Transverse colon (tissue), 4 donors: ENCODE measurements at places on chromosomes 12 and 14.

GRCh38 chr12:4272424-4273272 lies 914 bp upstream of the CCND2 start:
- peak; percentile 72 for DNase-seq

GRCh38 chr12:13038491-13039161 lies 5.6 kb upstream of the FAM234B start:
- no peak for DNase-seq

GRCh38 chr12:63753743-63754142 lies 26.0 kb upstream of the RXYLT1 start:
- DNase-seq, result no peak

- no peak for DNase-seq
Measured at GRCh38 chr14:50794068-50794645, 36.8 kb downstream of the NIN start.

GRCh38 chr12:39145175-39145999 lies 240.0 kb upstream of the CPNE8 start:
- DNase-seq, result peak; percentile 73

DNA sequence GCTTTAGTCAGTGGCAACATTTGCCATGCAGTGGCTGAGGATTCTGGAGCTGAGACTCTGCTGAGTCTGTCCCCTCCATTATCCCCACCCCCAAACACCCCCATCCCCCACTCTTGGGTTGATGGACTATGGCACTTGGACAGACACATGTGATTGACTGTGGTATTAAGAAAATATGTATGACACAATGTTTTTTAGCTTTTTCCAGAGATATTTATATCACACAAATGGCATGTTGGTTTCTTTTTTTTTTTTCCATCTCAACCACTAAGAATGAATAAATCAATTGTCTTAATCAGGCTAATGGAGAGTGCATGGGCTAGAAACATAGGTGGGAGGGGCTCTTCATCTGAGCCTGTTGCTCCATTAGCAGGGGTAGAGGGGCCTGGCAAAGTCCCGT lies 30.7 kb upstream of the MAP1LC3B2 start:
- DNase-seq, result no peak

- DNase-seq, result no peak
Measured at GRCh38 chr12:64506955-64507354, 55.0 kb downstream of the TBK1 start.

- DNase-seq, result no peak
Measured at GRCh38 chr14:67630186-67630585, 10.5 kb downstream of the ARG2 start.

DNA sequence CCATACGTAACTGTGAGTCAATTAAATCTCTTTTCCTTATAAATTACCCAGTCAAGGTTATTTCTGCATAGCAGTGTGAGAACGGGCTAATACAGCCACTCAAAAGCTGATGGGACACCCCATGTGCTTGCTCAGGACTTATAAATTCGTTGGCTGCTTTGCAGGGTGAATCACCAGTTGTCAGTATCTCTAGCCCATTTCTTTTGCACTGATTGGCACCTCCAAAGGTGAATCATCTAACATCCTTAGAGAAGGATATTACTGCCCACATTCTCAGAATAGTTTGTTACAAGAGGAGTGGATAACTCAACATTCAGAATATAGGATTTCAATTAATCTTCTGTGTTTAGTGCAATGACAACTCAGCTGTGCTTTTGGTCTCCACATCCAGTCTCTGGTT lies 601.5 kb downstream of the KCNH5 start:
- no peak for DNase-seq

DNA sequence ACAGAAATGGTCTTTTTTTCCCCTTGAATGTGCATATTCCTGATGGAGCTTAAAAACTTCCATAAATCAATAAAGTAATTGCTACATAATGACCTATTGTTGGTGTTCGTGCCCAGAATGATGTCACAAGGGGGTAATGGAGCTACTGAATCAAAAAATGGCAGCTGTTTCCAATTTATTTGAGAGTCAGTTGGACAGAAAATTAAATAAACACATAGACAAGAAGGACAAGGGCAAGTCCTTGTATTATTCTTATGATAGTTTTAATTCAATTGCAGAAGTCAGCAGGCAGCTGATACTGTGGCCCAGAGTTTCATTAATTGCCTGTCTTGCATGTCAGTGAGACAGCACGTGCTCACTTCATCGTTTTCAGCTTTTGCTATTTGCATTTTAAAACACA lies 473.5 kb downstream of the ETNK1 start:
- no peak for DNase-seq

GRCh38 chr14:102795060-102795925 lies 18.0 kb downstream of the TRAF3 start:
- peak; percentile 70 for DNase-seq

DNA sequence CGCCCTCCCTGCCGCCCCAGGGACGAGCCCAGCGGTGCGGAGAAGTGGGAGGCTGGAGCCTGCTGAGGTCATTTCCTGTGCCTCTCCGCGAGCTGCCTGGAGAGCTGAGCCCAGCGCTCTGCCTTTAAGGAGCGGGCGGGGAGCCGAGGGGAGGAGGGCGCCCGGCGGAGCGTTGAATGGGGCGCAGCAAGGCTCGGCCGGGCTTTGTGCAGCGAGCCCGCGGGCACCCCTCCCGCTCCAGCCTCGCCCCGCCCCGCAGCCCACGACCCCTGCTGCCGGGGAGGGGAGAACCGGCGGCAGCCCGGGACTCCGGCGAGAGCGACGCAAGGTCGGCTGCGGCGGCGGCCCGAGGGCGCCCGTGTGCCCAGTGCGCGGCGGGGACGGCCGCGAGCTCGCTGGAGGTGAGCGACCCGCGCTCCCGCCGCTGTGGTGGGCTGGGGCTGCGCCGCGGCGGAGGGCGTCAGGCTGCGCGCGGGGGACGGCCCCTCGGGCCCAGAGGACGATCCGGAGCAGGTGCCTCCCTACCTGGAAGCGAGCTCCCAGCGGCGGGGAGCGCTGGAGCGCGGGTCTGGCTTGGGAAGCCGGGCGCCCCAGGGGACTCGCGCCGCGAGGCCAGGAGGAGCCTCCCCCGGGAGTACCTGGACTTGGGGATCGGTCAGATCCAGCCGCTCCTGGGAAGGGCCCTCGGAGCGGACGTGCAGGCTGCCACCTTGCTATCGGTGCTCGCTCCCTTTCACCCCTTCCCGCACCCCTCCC lies at the start of gene PLEKHH1:
Gene PLEKHH1, plus strand, starts transcription at position 293 of the 756 bp plus-strand sequence. CDS start 8,578 bp downstream, outside the sequence.
- DNase-seq, result peak; percentile 88

DNA sequence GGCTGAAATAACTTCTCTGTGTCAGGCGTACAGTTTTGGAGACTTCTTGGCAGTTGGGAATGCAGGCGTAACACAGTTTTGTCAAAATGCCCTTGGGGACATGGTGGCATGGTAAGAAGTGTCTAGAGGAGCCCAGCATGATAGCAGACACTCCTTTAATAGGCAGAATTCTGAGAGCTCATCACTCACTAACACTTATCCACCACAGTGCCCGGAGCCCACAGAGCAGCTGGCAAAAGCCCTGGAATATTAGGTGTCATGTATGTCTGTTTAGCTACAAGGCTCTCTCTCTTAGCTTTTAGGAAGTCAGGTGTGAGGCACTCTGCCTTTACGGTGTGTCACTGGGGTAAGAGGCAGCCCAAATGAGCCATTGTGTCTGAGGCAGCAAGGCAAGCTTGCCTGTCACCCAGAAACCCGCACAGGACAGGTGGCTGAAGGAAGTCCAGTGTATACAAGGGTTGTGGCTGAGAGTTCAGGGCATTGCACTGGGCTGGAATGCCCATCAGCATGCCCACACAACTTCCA lies 96.3 kb downstream of the ESRRB start:
- DNase-seq, result no peak

GRCh38 chr12:72179841-72180240 lies 92.3 kb upstream of the TRHDE start:
- no peak for DNase-seq

DNA sequence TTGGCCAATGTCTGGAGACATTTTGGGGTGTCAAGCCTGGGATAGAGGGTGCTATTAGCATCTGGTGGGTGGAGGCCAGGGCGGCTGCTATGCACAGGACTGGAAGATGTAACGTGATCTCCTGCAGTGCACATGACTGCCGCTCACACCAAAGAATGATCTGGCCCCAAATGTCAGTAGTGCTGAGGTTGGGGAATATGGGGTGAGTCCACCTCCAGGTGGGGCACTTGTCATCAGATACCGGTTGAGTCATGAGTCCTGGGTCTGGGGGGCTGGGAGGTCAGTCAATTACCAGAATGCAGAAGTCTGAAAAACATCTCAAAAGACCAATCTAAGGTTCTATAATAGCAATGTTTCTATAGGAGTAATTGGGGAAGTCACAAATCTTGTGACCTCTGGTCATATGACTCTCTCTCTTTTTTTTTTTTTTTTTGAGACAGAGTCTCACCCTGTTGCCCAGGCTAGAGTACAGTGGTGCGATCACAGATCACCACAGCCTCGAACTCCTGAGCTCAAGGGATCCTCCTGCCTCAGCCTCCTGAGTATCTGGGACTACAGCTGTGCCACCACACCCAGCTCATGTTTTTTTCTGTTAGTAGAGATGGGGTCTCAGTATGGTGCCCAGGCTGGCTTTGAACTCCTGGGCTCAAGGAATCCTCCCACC lies 6.0 kb upstream of the SDSL start:
- peak; percentile 13 for DNase-seq

DNA sequence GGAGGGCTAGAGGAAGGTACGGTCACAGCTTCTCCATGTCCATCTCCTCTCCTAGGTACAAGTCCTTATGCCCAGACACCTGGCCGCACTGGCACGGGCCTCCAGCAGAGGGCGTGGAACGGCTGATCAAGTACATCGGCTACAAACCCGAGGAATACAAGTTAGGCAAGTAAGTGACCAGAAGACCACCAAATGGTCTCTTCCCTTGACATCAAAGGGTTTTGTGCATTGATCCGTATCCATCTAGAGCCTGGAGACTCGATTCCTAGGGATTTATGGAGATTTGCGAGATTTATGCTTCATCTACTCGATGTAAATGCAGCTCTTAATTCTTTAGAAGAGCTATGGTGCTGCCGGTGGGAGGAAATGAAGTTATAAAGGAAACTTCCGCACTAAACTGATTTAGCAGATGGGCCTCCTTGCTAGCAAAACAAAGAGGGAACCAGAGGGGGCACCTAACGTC lies 44.2 kb downstream of the KCTD10 start:
- DNase-seq, result peak; percentile 94

- DNase-seq, result peak; percentile 80
Measured at GRCh38 chr12:111444925-111445725, 39.4 kb downstream of the SH2B3 start.

DNA sequence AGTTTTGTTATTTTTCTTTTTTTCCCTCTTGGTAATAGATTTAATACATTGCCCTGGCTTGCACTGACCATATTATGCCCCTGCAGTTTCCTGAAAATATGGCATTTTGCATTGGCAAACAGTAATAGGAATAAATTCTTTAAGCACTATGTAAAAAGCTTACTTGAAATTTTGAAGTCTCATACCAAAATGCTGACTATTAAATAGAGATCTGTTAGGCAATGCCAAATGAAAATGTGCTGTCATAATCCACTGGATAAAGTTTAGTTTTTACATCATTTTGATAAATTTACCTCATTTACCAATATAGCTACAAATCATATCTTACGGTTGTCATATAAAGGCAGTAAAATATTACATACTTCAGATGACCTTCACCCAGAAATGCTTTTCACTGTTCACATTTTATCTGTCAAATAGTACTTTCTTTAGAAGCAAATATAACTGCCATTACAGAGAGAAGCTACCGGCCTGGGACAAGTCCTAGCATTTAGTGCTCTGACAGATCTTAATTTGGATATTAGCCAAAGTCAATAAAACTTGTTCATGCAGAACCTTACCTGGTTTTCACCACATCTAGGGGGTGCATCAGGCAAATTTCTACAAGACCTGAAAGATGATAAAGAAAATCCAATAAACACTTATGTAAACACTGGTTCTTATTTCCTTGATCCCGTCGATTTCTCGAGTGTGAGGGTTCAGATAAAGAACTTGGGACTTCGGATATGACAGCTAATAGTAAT lies 212.9 kb downstream of the PAX9 start:
- no peak for DNase-seq
